ENCODE measurements at places on chromosomes 1 and 21. TPM values are rescaled to one million over a fixed set of nuclear protein-coding genes. Genes with fewer than 3 reads are reported as not detected.

The TSPAN2 gene
- total RNA-seq, result 3.5 TPM

The RGS8 gene
- not detected for total RNA-seq

The ERICH3 gene
- total RNA-seq, result not detected

The HES2 gene
- total RNA-seq, result 0.09 TPM

The AMY1A gene
- not detected for total RNA-seq

The AMY1B gene
- not detected for total RNA-seq

The TFF2 gene
- total RNA-seq, result not detected

The HOOK1 gene
- total RNA-seq, result under 0.01 TPM

The GSTM1 gene
- total RNA-seq, result 9.6 TPM

The MROH9 gene
- total RNA-seq, result not detected

The ZBTB37 gene
- total RNA-seq, result 4.8 TPM

The WNT9A gene
- total RNA-seq, result 0.37 TPM

The TRPM2 gene
- total RNA-seq, result under 0.01 TPM

The LDLRAD1 gene
- total RNA-seq, result not detected

The IFFO2 gene
- total RNA-seq, result 5.5 TPM

The CYP4A22 gene
- total RNA-seq, result not detected

The OR2M3 gene
- not detected for total RNA-seq

The FCAMR gene
- total RNA-seq, result not detected

The KCNJ9 gene
- total RNA-seq, result under 0.01 TPM

The BRINP3 gene
- total RNA-seq, result not detected

The SAMD11 gene
- total RNA-seq, result 36.6 TPM

The DDR2 gene
- 155 TPM for total RNA-seq

The FUCA1 gene
- total RNA-seq, result 9.0 TPM

The TMPRSS15 gene
- total RNA-seq, result not detected

The SLC45A3 gene
- 2.1 TPM for total RNA-seq

The TNFSF18 gene
- not detected for total RNA-seq

The PTPRC gene
- total RNA-seq, result under 0.01 TPM

The TMEM52 gene
- not detected for total RNA-seq

The MSH4 gene
- total RNA-seq, result 0.46 TPM

The SPSB1 gene
- 16.6 TPM for total RNA-seq

The RGS13 gene
- total RNA-seq, result 0.14 TPM

The PPFIA4 gene
- total RNA-seq, result 35.9 TPM

The FMO3 gene
- total RNA-seq, result 0.57 TPM

The KRTAP11-1 gene
- not detected for total RNA-seq

The TRIM17 gene
- total RNA-seq, result 0.09 TPM

The PLA2G2A gene
- total RNA-seq, result 0.28 TPM

The FMN2 gene
- 3.2 TPM for total RNA-seq

The F5 gene
- total RNA-seq, result not detected

The ANKRD65 gene
- 0.46 TPM for total RNA-seq

The TAL1 gene
- under 0.01 TPM for total RNA-seq

All from smooth muscle cell of bladder (primary cell).